ENCODE measurements at places on chromosomes 5 and 9.

DNA sequence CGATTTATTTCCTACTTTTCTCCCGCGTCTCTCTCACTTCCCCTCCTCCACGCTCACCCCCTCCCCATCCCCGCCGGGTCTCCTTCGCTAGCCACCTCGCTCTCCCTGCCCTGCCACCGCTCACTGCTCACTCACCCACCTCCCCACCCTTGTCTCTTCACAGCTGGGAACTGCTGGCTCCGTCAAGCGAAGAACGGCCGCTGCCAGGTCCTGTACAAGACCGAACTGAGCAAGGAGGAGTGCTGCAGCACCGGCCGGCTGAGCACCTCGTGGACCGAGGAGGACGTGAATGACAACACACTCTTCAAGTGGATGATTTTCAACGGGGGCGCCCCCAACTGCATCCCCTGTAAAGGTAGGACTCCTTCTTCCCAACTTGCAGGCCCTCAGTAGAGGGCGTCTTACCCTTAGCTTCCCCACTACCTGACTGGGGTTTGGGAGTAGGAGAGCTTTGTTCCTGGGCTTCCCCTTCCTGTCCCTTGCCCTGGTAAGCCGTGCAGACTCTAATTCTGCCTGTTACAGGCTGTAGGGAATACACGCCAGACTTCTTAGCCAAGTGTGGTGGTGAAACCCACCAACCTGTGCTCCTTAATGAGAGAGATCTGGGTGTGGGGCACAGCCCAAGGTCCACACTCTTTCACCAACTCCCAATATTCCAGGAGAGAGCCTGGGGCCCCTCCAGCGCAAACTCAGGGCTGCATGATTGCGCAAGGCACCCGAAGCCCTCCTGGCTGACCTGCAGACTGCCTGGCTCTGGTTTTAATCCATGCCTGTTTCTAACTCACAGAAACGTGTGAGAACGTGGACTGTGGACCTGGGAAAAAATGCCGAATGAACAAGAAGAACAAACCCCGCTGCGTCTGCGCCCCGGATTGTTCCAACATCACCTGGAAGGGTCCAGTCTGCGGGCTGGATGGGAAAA, 2.5 kb downstream of the FST start:
- peak; percentile 35 for DNase-seq

DNA sequence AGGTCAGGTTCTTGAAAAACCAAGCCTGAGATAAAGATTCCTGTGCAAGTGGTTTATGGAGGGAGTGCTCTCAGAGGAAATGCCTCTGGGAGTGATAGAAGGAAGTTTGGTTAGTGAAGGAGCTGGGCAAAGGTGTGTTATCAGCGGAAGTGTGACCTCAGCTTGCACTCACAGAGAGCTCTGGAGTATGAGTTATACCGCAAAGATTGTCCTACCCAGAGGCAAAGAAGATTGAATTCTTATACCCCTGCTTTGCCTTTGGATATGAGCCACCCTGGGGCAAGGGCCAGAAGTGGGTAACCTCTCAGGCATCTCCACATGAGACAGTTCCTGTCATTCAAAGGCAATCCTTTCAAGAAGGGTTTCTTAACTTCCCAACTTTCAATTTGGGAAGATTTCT, 145.6 kb downstream of the MUSK start:
- DNase-seq, result peak; percentile 83

GRCh38 chr5:95283761-95284571, 928 bp downstream of the MCTP1 start:
- peak; percentile 24 for DNase-seq

DNA sequence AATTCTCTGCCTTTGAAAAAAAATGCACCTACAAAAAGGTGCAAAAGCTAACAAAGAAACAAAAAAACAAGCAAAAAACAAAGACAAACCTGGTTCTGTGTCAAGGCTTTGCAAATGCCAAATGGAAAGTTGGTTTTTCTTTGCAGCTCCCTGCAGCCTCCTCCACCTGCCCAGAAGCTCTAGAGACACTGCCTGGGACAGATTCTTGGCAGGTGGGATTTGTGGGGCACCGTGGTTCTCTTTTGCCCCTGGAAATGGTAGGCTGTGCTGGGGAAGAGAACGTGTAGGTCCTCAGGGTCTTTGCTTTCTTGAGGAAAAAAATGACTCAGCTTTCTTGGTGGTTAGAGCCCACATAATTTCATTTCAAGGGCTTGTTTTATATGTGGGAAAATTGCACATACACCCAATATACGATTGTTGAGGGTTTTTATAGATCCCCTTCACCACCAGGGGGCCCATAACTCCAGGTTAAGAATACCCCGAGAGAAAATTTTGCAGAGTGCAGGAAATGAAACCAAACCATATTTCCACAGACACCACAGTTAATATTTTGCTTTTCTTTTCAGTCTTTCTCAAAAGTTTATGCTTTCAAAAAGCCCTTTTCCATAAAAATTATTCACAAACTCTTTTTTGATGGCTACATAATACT, 58.7 kb downstream of the NXNL2 start:
- DNase-seq, result peak; percentile 68

DNA sequence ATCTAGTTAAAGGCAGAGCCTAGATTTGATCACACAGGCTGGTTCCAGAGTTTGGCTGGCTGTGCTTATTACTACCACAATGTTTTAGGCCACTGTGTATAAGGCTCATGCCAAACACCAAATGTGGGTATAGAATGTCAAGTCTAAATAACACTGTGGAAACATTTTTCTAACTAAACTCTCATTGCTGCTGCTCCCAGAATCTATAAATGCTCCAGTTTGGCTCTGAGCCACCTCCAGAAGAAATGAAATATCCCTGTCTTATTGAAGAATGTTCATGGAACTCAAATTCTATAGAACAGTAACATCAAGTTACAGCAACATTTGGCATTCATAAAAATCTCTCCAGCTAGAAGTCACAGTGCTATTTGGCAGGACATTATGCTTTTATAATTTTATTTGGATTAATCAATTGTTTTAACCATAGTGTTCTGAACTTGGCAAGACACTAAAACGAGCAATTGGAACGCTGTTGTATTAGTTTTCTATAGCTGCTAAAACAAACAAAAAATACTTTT, 178.1 kb upstream of the COX7C start:
- DNase-seq, result no peak

GRCh38 chr5:17132444-17133083, 84.9 kb upstream of the BASP1 start:
- peak; percentile 52 for DNase-seq

GRCh38 chr9:17807613-17808282, 228.9 kb downstream of the SH3GL2 start:
- no peak for DNase-seq

DNA sequence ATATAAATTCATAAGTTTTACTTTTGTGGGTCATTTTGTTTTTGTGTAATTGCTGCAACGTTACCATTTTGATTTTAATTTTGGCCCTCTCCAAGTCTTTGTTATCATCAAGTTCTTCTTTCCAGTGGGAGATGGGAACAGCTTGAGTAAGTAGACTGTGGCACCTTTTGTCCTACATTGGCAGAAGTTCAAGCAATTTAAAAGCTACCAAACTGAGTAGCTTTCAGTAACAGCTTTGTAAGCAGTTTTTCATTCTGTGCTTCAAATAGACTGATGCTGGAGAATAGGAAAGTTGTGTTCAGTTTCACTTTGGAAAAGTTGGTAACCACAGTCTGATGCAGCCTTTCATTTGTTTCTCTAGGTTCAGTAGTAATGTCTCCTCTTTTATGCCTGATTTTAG, 47.8 kb upstream of the TMED7 start:
- no peak for DNase-seq

GRCh38 chr9:1007312-1007711, 30.9 kb downstream of the DMRT3 start:
- DNase-seq, result no peak

DNA sequence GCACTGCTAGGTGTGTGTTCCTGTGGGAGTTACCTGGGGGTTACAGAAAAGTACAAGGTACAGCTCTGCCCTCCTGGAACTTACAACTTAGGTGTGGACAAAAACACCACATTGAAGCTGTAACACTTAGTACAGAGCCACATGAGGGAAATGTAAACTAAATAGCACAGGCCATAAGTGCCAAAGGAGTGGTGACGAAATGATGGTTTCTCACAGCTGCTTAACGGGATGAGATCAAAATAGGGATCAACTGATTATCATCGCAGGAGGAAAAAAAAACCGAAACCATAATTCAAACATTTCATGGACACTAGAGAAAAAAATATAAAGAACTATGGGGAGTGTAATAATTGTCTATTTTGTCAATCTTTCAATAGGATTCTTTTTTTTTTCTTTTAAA, 5.9 kb downstream of the LIX1 start:
- DNase-seq, result no peak

GRCh38 chr5:6222899-6223298, 155.4 kb downstream of the MED10 start:
- DNase-seq, result no peak

GRCh38 chr5:6631441-6631840, 1.4 kb downstream of the NSUN2 start:
- no peak for DNase-seq

DNA sequence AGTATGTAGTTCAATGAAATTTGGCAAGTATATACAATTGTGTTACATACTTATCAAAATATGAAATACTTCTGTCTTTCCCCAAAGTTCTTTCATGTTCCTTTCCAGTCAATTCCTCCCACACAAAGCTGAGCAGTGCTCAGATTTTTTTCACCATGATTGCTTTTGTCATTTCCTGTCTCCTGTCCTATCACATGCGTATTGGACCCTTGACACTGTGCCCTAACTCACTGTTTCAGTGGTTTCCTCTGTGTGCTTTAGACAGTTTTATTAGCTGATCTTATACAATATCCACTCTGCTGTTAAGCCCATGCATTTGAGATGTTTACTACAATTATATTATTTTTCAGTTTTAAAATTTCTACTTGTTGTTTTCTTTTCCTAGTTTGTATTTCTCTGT, 463.6 kb upstream of the MEF2C start:
- no peak for DNase-seq

GRCh38 chr9:96342571-96343245, 40.7 kb upstream of the HSD17B3 start:
- DNase-seq, result no peak

DNA sequence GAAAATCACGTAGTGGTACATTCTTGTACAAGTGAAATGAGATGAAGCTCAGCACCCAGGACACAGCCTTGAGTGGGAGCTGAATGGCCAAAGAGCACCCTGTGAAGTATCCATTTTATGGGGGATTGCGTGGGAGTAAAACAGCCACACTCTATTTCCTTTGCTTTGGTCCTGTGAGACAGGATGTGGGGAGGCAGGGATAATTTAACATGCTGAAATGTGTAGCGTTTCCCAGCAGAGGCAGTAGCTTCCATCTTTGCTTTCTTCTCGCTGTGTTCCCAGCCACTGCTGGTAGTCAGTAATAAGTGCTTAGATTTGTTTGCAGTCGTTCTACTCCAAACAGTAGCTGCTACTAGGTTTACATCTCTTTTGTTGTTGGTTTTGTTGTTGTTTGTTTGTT, 4.4 kb downstream of the IL31RA start:
- peak; percentile 13 for DNase-seq

GRCh38 chr9:94875300-94876020, 149.0 kb downstream of the AOPEP start:
- no peak for DNase-seq

GRCh38 chr5:6506611-6507010, 58.0 kb downstream of the UBE2QL1 start:
- no peak for DNase-seq

DNA sequence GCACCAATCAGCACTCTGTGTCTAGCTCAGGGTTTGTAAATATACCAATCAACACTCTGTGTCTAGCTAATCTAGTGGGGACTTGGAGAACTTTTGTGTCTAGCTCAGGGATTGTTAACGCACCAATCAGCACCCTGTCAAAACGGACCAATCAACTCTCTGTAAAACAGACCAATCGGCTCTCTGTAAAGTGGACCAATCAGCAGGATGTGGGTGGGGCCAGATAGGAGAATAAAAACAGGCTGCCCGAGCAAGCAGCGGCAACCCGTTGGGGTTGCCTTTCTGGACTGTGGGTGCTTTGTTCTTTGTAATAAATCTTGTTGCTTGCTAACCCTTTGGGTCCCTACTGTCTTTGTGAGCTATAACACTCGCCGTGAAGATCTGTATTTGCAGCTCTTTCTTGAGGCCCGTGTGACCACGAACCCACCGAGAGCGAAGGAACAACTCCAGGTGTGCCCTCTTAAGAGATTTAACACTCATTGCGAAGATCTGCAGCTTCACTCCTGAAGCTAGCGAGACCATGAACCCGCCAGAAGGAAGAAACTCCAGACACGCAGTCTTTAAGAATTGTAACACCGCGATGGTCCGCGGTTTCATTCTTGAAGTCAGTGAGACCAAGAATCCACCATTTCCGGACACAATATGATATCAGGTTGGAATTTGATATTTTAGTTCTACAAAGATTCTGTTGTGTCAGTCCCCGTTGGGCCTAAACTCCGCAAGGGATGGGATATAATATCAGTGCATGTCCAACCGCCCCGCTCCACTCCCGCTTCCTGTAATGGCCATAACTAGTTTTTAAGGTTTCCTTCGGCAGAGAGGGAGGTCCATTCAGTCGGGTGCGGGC, 740 bp upstream of the TRMT10B start:
- no peak for DNase-seq

DNA sequence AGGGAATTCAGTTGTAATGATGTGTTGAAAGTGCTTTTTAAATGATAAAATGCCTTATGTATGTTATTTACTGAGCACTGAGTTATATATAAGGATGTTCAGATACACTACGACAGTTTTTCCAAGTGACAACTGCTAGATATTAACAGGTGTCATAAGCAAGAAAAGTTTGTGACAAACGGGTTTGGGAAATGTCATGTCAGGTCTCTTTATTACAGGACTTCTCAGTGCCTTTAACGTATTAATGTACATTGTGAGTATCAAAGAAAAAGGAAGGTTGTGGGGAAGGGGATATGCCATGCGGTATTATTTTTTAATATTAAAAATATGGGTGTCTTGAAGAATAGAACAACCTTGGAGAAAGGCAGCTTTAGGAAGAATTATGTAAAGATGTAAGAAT, 56.4 kb downstream of the RAI14 start:
- DNase-seq, result no peak

GRCh38 chr5:158937381-158937952, 162.2 kb downstream of the EBF1 start:
- no peak for DNase-seq

DNA sequence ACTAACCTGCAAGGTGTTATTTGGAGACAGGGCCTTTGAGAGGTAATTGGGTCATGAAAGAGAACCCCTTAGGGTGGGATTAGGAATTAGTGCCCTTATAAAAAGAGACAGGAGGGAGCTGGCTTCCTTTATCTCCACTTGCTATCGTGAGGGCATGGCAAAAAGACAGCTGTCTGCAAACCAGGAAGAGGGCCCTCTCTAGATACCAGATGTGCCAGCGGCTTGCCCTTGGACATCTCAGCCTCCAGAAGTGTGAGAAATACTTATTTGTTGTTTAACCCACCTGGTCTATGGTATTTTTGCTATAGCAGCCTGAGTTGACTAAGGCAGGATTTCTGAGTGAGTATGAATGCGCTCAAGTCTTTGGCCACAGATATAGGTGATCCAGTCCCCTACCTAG, 978 bp upstream of the RGS14 start:
- no peak for DNase-seq

DNA sequence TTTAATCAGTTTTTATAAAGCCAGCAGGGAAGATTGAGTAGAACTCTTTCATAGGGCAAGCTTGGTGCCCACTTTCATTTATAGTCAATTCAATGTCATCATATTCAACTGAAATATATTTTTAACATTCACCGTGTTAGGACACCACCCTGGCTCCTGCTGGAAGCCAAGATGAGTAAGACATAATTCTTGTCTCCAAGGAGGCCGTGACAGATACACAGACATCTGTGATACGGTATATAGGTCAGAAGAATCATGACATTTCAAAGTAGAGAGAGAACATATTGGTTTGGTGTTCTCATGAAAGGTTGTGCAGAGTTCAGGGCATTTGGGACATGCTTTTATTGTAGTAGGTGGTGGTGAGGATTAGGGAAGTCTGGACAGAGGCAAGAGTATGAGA, 120.1 kb downstream of the CMYA5 start:
- DNase-seq, result no peak
